ENCODE measurements at places on chromosomes 4 and X. TPM values are rescaled to one million over a fixed set of nuclear protein-coding genes. Genes with fewer than 3 reads are reported as not detected.
A peak's percentile ranks its signal among the peaks of the same experiment; 100 is the strongest.

The P2RY10 gene
- total RNA-seq, result not detected

The GRPR gene
- total RNA-seq, result not detected

The CTSO gene
- 8.7 TPM for total RNA-seq

The GPC3 gene
- 60.5 TPM for total RNA-seq

The RBM47 gene
- total RNA-seq, result 56.1 TPM

- no peak for DNase-seq
These were observed 37.7 kb upstream of the LRBA start for GRCh38 chr4:151052785-151053184.

DNA sequence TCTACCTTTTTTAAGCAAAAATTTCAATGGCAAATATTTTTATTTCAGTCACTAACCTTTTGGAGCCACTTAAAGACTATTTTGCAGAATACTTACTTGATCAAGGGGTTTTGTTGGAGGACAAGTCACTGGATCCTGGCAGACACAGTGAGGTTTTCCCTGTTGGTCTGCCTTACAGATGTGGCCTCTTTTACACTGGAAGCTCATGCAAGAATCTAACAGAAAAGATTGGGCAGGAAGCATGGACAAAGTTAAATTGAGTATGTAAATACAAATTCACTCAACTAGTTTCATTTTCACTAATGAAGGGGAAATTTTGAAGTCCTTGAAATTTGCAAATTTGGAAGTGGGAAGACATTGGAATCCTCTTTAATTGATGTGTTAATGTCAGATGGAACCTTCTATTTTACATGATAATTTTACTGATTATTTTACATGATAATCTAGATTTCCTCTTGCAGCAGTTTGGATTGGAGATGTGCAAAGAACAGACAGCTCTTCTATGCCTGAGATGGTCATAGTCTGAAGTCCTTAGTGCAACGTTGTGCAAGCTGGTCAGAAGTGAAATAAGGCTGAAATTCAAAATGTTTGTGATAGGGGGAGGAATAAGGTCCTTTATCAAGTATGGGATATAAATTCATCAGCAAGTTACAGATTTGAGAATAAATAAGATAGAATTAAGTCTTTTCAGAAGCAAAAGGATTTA, 38.4 kb downstream of the SPARCL1 start:
- DNase-seq, result no peak

GRCh38 chrX:107573016-107573415, 55.3 kb upstream of the PRPS1 start:
- no peak for DNase-seq

- DNase-seq, result no peak
These were observed 55.9 kb downstream of the NPNT start for GRCh38 chr4:105951198-105951597.

DNA sequence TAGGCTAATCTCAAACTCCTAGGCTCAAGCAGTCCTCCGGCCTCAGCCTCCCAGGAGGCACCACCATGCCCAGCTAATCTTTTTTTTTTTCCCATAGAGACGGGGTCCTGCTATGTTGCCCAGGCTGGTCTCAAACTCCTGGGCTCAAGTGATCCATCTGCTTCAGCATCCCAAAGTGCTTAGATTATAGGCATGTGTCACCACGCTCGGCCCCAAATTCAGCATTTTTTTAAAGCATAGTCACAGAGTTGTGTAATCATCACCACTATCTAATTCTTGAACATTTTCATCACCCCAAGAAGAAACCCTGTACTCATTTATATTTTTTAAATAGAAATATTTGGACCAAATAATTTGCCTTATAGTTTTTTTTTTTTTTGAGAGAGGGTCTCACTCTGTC, 10.3 kb downstream of the CENPI start:
- DNase-seq, result no peak

DNA sequence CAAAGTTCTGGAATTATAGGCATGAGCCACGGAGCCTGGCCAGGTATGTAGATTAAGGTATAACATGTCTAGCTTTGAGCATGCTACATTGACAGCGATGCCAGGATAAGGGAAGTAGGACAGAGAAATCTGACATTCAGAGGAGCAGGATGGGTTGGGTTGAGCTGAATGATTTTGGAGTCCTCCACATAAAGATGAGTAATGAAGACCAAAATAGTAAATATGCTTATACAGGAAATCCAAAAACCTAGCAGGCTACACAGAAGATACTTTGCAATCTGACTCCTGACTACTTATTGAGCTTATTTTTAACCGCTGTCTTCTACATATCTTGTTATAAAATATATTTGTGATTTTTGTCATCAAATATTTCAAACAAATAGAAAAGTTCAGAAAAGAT, 69.7 kb downstream of the PDGFC start:
- DNase-seq, result no peak

- DNase-seq, result no peak
These were observed 4.2 kb upstream of the CXCL1 start for GRCh38 chr4:73864961-73865360.

- no peak for DNase-seq
These were observed 262.2 kb upstream of the TTC29 start for GRCh38 chr4:147207911-147208310.

DNA sequence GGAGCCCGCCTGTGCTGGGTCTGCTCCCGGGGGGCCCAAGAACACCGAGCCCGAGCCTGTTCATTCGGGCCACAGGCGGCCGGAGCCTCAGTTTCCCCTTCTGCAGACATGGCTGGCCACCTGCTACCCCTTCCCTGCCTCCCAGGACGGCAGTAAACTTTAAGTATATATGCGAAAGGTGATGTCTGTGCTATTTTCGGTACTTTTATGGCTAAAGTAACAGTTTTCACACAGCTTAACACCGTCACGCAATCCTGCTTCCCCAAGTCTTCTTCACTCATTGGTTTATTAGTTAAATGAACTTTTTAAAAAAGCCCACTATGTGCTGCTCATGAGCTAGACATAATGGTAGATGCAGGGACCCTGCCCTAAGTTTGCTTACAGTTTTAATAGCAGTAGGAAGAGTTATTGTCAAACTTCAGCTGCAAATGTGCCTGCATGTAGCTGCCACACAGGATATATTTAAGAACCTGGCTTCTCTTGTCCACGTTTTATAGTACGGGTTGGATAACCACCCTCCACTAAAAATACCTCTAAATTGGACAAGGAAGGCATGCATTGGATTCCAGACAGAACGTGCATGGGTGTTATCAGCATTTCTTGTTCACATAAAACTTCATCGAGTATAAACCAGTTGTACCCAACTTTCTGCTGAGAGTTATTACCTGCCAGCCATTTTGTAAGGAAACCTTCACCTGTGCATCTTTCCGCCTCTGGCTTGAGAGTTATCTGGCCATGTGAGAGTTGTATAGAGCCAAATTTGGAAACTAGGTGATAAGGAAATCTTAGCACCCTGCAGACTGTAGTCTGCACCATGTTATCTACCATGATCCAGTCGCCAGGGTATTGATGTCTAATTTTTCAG, 741 bp downstream of the ANAPC4 start:
- no peak for DNase-seq

- peak; percentile 16 for DNase-seq
These were observed 30.3 kb upstream of the GLRB start for GRCh38 chr4:157045507-157046127.

DNA sequence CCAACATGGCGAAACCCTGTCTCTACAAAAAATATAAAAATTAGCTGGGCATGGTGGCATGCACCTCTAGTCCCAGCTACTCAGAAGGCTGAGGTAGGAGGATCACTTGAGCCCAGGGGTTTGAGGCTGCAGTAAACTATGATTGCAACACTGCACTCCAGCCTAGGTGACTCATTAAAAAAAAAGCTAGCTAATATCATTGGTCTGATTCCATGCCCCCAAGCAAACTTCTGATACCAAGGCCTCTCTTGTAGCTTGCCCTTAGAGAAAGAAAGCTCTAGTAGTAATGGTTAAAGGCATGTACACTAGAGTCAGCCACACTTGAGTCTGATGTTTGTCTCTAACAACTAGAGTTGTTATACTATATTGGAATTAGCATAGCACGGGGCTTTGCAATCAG, 32.6 kb upstream of the PHF8 start:
- DNase-seq, result no peak

GRCh38 chrX:111447298-111447697, 35.3 kb upstream of the DCX start:
- no peak for DNase-seq

DNA sequence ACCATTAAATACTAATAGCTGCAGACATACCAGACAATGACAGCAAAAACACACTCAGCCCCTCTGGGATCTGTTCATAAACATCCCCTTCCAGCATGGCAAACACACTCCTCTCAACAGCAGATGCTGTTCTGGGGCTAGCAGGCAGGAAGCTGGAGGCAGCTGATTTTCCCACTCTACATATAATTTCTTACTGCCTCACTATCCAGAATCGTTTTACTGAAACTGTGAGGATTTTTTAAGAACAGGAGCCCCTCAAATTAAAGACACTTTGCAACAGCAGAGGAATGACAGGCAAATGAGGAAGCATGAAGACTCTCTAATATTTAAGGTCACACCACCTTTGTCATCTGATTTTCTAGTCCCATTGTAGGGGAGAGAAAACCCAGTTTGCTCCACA, 2.2 kb downstream of the MAPK10 start:
- no peak for DNase-seq

GRCh38 chrX:15908603-15909290, 54.1 kb upstream of the AP1S2 start:
- DNase-seq, result no peak

GRCh38 chrX:110228453-110228852, 89.4 kb downstream of the AMMECR1 start:
- DNase-seq, result no peak

- DNase-seq, result no peak
These were observed 1.8 kb downstream of the TBC1D1 start for GRCh38 chr4:37892641-37893040.

DNA sequence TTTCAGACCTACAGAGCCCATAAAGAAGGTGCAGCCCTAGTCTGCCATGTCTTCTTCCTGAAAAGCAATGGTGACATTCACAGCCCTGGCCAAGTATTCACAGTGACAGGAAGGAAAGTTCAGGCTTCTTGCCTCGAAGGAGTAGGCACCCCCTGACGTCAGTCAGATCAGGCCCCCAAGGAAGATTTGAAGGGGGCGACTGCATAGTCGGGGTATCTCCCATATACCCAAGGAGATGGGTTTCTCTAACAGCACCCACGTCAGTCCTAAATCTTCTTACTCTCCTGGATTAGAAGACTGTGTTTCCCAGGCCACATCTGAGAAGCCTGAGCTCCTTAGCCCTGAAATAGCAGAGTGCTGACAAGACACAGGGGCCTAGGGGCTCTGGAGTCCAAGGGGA, at the start of gene PPEF2:
TSS of gene PPEF2 (minus strand) at position 101 of the 400 bp plus-strand sequence. CDS start 6,127 bp downstream, outside the sequence.
- DNase-seq, result no peak

- DNase-seq, result no peak
These were observed 120.5 kb upstream of the SORBS2 start for GRCh38 chr4:185932491-185932890.

- DNase-seq, result no peak
These were observed 1.8 kb downstream of the TLL1 start for GRCh38 chr4:165874791-165875371.

DNA sequence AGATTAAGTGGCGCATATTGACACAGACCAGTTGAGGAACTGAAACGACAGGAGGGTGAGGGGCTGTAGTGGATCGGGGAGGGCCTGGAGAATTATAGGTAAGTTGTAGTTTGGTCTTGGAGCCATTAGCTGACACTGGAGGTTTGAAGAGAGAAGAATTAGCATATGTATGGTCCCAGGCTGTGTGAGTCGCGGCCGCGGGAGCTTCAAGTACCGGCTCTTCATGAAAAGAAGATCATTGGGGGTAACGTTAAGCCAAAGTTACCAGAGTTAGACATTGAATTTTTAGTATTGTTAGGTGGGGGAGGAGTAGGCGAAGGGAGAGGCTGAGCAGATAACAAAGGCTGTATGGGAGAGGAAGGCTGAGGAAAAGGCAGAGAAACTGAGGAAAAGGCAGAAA, 56.5 kb downstream of the ZNF674 start:
- DNase-seq, result no peak

DNA sequence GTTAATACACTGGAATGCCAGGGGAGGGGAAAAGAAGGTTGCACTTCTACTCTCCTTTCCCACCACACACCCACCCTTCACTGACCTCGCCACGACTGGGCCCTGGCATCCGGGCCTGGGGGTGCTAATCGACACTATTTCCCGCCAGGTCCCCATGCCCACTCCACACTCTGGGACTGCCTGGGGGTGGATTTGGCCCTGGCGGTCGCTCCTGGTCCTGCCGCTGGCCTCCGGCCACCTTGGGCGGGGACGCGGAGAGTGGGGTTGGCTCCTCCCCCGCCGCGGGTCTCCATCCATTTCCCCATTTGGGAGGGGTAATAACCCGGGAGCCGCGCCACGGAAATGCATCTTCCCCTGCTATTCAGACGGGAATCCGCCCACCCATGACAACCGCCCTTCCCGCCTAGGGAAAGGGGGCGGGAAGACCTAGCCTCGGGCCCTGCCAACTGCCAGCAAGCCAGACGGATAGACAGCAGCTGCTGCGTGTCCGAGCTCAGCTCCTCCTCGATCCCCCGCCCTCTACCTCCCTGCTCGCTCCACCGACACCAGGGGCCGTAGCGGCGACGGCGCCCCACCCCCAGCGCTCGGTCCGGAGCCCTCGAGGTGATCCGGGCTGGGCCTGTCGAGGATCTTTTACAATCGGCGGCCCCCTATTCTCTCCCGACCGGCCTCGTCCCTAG, 78.1 kb downstream of the RLIM start:
- peak; percentile 59 for DNase-seq

GRCh38 chr4:152206646-152207377, 329.1 kb downstream of the FBXW7 start:
- DNase-seq, result no peak

DNA sequence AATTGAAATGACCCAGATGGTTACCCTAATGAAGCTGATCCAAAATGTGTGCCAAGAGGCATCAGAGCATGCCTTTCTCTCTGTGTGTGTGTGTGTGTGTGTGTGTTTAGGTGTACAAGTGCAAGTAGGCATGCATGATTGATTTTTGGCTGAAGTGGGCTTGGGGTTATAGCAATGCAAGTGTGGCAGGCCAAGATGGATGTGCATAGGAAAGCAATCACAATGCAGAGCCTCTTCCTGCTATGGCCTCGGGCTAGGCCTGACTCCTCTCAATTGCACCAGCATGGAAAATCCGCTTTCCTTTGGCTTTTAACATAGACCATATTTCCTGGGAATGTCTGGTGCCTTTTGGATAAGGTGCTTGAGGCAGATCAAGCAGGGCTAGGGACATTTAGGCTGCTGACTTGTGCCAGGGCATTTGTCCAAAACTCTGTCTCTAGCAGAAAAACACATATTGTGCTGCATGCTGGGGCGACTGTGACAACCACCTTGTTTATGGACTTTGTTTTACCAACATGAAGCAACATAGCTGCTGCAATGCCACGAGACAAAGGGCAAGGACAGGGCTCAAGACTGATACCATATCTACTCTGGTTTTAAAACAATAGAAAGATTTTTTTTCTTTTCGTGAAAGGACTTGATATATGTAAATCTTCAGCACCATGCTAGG, 395.7 kb downstream of the RAPGEF2 start:
- DNase-seq, result no peak

DNA sequence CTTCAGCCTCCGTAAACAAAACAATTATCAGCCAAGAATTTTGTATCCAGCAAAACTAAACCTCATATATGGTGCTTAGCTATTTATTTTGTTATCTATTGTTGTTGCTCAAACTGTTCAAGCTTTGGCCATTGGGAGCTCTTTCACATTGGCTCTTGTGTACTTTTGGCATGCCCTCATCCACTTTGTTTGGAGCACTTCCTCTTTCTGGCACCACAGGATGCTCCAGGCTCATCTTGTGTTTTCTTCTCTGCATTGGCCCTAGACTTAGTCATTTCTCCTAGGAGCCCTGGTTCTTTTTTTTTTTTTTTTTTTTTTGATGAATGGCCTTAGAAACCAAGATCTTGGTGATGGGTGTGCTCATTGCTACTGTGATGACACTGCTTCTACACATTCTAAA, 74.5 kb downstream of the DIPK2B start:
- DNase-seq, result no peak

GRCh38 chr4:23477905-23478304, 411.9 kb downstream of the PPARGC1A start:
- no peak for DNase-seq

All from tibial nerve (tissue), 4 donors.